ENCODE measurements at places on chromosomes 4 and X.

GRCh38 chrX:56233682-56234081 is 1.5 kb downstream of the KLF8 start:
- DNase-seq: no peak

DNA sequence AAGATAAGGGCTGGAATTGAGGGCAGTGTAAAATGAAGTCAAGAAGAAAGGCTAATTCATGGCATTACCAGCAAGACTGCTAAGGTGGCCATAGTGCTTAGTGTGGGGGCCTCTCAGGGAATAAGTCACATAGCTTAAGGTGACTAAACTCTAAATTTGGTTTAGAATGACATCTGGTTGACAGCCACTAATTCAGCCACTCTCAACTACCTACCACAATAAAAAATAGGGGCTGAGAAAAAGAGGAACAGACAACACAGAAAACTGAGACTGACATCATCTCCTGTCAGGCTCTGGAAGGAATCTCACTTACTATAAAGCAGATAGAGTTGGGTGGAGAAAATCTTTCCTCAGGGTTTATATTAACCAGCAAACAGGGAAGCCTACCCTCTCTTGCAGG is 96.9 kb downstream of the CHRDL1 start:
- DNase-seq: no peak

- no peak for DNase-seq
These were observed 52.2 kb downstream of the STIM2 start for GRCh38 chr4:26912810-26913209.

DNA sequence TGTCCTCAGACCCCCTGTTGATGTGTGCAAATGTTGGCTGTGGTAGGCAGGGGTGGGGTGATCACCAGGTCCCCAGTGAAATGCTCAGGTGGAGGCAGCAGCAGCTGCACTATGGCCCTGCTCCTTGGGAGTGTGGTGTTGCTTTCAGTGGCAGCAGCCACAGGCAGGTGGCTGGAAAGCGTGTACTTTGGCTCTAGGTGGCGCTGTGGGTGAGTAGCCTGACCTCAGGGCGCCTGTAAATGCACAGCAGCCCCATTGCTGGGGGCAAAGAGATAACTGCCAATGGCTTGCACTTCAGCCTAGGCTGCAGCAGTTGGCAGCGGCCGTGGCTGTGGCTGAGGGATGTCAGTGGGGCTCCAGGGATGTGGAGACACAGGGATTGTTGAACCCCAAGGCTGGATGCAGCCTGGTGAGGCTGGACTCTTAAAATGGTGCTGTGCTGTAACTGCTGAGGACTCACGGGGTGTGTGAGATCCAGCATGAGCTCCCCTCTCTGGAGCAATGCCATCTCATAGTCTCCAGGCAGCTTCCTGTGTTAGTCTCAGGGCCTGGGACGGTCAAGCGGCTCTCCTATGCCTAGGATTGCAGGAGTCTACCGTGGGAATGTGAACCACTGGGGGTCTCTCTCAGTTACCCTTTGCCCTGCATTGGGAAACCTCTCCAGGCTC is 421.7 kb upstream of the HTR2C start:
- no peak for DNase-seq

DNA sequence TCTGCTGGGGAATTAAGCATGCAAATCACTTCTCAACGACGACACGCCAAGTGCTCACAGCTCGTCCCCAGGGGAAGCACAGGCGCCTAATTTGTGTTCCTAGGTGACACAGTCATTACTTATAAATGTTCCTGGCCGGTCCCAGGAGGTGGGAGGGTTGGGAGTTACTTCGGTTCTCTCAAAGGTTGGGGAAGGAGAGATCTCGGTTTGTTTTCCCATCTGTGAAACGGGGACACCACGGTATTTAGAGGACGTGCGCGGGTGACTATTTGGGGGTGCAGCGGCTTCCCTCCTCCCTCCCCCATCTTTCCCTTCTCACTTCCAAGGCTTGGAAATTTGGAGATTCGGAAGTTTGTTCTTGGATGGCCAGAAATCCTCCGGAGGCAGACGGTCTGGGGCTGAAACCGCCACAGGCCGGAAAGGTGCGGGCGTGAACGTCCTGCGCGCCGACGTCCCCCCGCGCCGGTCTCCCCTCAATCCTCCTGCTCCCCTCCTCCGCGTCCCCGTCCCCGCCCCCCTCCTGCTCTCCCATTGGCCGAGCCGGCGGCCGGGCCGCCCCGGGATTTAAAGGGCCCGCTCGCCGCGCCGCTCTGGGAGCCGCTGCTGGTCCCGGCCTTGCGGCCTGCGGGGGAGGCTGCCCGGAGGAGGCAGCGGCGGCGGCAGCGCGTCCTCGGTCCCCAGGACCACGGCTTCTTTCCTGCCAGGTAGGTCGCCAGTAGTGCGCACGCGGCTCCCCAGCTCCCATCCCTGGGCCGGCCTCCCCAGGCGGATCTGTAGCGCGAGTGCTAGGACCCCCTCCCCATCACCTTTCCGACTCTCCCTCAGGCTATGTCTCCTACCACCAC is at the start of gene PORCN:
TSS of gene PORCN (plus strand) at position 593 of the 845 bp plus-strand sequence. CDS start 829 bp downstream, outside the sequence.
- peak; percentile 56 for DNase-seq

DNA sequence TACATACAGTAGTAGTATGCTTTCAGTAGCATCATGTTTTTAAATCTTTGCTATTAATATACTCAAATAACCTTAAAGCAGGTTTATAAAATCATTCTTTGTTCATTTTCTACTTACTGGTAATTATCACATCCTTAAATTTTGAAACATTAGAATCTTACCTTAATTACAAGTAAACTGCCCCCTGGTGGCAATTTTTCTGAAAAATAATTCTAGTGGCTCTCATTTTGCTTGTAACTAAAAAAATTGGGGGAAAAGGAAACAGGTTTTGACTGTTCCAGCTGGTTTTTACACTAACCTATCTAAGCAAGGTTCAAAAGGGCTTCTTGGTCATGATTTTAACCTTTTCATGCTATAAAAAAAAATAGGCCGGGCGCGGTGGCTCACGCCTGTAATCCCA is 18.5 kb upstream of the DCAF4L1 start:
- no peak for DNase-seq

GRCh38 chrX:30261012-30261411 is 14.1 kb downstream of the MAGEB1 start:
- DNase-seq: no peak

GRCh38 chr4:61666244-61666643 is 466.1 kb downstream of the ADGRL3 start:
- DNase-seq: no peak

- no peak for DNase-seq
These were observed 1.2 kb upstream of the MAGEE2 start for GRCh38 chrX:75786290-75786689.

- no peak for DNase-seq
These were observed 56.8 kb downstream of the RBPJ start for GRCh38 chr4:26377328-26378311.

All from stimulated activated CD8-positive, alpha-beta memory T cell treated with anti-CD3 and anti-CD28 coated beads, Interleukin-4, amount 100 ng/mL, for 4 hours (primary cell).